ENCODE measurements at places on chromosomes 2 and 18.

- no peak for DNase-seq
Observed at GRCh38 chr2:24072259-24072658, 3.9 kb downstream of the SF3B6 start.

DNA sequence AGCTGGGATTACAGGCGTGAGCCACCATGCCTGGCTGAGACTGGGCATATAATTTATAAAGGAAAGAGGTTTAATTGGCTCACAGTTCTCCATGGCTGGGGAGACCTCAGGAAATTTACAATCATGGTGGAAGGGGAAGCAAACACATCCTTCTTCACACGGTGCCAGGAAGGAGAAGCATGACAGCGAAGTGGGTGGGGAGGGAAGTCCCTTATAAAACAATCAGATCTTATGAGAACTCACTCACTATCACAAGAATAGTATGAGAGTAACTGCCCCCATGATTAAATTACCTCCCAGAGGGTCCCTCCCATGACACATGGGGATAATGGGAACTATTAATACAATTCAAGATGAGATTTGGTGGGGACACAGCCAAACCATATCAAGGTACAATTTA, 7.8 kb upstream of the LCLAT1 start:
- DNase-seq = no peak

DNA sequence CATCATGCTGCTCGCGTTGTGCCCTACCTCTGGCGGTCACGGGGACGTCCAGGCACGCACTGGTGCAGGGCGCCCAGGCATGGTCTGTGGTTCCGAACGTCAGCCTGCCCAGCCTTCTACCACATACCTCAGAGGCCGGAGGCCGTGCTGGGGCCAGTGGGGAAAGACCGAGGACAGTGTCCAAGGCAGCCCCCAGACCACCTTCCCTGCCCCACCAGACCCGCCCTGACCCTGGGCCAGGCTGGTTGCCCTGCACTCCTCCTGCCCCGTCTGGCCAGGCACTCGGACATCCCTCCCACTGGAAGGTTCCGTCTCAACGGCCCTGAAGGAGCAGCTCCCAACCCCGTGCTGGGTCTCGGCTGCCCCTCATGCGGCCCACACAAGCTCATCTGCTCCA, 32.8 kb downstream of the SLC66A2 start:
- DNase-seq = no peak

DNA sequence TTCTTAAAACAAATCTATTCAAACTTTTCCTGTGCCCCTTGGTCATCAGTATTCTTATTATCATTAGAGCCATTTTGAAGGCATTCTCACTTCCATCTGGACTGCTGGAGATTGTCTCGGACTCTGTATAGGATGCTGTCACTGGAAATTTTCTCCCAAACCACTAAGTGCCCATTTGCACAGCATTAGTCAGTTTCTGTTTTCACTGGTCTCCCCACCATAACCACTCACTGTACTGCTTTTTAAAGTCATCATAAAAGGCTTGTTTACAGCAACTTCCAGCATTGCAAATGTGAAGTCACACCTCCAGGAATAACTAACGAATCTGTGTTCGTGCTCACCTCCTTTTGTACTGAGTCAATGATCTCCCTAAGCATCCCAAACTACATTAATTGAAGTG, 150.9 kb upstream of the SERTAD2 start:
- no peak for DNase-seq

- no peak for DNase-seq
Observed at GRCh38 chr2:60408207-60408606, 145.2 kb downstream of the BCL11A start.

DNA sequence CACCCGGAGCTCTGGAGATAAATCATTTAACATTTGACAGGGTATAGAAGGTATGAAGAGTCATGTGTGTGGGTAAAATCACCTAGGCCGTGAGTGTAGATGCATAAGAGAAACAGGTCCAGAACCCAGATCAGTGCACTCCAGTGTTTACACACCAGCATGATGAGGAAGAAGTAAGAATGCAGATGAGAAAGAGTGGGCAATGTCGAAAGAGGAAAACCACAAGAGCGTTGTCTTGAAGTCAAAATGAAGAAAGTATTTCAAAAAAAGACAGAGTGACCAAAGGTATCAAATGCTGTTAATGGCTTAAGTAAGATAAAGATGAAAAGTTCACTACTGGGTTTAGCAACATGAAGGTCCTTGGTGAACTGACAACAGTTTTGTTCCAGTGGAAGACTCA, 32.0 kb upstream of the PLB1 start:
- no peak for DNase-seq

- DNase-seq = no peak
Observed at GRCh38 chr2:223649554-223650533, 47.7 kb upstream of the SCG2 start.

DNA sequence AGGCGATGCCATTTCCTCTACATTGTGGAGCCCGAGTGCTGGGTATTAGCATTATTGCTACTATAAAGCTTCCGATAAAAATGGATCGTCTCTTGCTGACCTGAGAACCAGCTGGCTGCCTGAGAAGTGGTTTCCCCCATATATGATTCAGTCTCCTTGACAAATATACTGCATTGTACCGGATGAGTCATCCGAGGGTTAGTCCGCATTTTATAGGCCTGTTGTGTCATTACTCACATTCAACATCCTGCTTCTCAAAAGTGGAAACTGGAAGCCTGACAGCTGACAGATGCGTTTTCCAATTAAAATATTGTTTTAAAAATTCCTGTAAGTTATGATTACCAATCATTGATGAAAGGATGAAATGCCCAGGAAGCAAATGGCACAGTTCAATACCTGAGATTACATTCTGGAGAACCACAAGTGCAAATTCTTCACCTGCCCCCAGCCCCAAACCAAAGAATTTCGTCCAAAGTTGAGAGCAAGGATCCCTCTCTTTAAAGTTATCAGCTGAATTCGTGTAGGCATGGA, 65.7 kb downstream of the SPRED2 start:
- peak; percentile 67 for DNase-seq

DNA sequence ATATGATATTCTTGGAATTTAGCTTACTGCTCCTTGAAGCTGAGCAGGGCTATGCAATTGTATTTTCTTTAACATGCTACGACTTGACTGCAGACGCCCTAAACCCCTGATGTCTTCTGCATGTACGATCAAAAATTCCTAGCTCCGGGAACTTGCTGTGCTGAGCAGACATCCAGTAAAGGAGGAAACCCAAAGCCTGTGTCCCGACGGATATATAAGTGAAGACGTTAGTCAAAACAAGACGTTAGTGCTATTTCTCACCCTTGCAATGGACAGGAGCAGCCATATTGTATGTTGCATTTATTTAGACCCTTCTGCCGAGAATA, 51.5 kb downstream of the SETBP1 start:
- no peak for DNase-seq

DNA sequence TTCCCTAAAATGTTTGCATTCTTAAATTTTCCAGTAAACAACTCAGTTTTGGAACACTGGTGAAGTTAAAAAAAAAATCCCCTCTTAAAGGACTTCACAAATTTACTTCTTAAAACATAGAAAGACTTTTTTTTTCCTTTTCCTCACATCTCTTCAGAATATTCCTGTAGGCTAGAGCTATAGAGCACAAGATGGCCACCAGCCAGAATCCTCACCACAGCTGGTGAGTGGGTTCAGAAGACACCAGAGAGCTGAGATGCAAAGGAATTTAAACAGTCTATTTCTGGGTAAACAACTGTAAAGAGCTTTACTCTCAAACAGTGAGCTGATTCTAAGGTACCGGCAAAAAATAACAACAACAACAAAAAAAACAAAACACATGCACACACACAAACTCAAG, 252.8 kb downstream of the LRP1B start:
- no peak for DNase-seq

GRCh38 chr2:155913356-155913755, 419.2 kb downstream of the NR4A2 start:
- DNase-seq = no peak

DNA sequence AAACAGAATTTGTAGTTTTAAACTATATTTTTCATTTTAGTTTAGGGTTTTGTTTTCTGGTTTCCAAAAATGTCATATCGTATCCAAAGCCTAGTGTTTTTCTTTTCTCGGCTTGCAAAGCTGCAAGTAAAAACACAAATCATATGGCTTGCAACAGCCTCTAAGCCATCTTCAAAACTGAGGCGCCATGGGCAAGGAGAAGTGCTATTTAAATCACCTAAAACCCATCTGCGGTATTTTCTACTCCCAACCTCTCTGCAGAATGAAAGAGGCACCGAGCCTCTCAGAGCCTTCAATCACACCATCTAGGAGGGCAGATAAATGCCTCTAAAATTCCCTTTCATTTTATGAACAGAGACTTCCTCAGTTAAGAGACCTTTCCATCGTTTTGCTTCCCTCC, 25.2 kb downstream of the FECH start:
- DNase-seq = no peak

All from Calu3 (cell line).